ENCODE measurements at places on chromosomes 11 and 22.

GRCh38 chr11:101914341-101914737 is 471 bp upstream of the CEP126 start:
- no peak for DNase-seq

DNA sequence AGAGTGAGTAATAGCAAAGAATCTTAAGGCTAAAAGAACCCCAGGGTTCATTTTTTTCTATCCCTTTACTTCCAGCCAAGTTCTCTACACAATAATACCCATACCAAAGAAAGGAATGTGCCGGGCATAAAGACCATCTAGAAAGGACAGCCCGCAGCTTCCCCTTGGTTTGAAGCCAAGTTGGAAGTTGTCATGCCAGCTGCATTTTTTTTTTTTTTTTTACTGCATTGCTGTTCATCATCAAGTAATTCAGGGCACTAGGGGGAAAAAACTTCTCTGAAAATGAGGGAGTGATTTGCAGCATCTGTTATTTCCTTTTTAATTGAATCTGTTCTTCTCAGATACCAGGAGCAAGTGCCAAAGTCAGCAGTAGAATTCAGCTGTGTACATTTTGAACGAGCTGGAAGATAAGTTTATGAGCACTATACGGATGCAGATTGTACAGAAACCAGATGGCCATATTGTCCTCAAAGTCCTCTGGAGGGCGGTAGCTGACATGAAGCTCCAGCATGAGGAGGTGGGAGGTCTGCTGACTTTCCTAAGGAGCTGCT is 56.4 kb downstream of the UBASH3B start:
- DNase-seq: no peak

DNA sequence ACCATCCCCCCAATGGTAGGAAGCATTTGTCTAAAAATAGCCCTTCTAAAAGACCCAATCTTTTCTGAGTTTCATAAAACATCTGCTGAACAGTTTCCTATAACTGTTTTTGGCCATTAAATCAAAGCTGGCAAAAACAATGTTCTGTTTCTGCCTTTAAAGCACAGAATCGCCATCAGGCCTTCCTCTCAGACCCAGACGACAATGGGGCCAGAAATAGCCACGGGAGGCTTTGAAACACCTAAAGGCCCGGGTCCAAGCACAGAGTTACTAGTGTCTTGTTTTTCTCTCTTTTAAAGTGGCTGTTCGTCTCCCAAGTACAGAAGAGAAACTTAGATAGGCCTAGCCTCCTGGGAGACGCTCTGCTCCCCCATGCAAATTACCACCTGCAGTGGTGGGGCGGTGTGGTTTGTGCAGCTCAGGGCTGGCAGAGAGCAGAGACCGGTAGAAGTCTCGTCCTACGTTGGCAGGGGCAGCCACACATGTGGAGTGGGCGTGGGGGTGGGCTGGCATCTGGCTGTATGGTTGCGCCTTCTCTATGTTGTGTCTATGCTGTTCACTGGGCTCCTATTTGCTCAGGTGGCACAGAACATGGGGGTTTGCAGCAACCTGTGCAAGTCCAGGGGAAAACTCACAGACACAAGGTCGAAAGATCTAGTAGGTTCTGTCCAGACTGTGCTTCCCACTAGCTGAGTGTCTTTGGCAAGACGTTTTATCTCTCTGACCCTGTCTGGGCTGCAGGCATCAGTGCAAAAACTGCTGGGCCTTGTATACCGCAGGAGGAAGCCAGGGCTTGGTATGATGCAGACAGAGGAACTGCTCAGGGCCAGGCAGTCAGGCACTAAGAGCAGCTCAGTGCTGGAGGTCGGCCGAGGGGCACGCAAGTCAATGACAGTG is 23.6 kb upstream of the ETS1 start:
- peak; percentile 47 for DNase-seq

GRCh38 chr11:112085822-112086421 is 634 bp downstream of the TIMM8B start:
- DNase-seq: peak; percentile 33

DNA sequence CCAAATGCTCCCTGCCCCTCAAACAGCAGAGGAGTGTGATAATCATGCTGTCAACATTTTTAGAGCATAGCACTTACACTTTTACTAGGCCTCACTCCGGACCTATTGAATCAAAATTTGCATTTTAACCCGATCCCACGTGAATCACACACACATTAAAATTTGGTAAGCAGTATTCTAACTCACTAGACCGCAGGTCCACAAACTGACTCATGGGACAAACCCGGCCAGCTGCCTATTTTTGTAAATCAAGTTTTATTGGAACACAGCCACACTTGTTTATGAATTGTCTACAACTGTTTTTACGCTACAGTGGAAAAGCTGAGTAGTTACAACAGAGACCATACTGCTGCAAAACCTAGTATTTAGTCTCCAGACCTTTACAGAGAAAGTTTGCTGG is 43.3 kb downstream of the SNX19 start:
- no peak for DNase-seq

- no peak for DNase-seq
Measured at GRCh38 chr11:16013649-16014275, 342.6 kb downstream of the SOX6 start.

- no peak for DNase-seq
Measured at GRCh38 chr11:3230636-3231549, 1.3 kb downstream of the MRGPRE start.

- DNase-seq: no peak
Measured at GRCh38 chr11:8260202-8260966, 3.3 kb downstream of the LMO1 start.

DNA sequence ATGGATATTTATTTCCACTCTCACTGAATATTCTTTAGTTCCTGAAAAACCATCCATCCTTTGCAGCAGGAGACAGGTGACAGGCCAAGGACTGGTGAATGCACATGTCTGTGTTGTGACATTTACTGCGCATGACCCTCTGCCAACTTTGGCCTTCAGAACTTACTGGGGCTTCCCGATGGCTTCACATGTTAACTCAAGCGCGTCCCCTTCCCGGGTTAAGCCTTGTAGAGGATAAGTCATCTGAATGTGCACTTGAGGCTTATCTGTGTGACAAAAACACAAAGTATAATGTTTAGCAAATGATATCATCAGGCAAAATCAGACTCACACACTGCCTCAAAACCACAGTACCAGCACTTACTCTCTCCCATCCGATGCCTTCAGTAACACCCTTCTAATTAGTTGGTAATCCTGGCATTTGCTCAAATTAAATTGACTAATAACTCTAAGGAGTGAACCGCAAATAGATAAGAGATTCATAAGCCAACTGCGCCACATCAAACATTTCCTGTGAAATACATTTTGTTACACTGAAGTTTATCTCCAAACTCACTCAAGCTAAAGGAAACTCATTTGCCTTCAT is 286.4 kb downstream of the CADM1 start:
- no peak for DNase-seq

GRCh38 chr11:128551058-128551457 is 36.3 kb downstream of the ETS1 start:
- DNase-seq: no peak

GRCh38 chr11:66728693-66729385 is at the start of gene SPTBN2:
Gene SPTBN2 (minus strand): TSS chr11:66729216. CDS start chr11:66721240, 7,976 bp downstream.
- DNase-seq: no peak

- no peak for DNase-seq
Measured at GRCh38 chr11:75916882-75917281, 101.9 kb downstream of the UVRAG start.

GRCh38 chr11:134049303-134049702 is 19.6 kb upstream of the JAM3 start:
- no peak for DNase-seq

DNA sequence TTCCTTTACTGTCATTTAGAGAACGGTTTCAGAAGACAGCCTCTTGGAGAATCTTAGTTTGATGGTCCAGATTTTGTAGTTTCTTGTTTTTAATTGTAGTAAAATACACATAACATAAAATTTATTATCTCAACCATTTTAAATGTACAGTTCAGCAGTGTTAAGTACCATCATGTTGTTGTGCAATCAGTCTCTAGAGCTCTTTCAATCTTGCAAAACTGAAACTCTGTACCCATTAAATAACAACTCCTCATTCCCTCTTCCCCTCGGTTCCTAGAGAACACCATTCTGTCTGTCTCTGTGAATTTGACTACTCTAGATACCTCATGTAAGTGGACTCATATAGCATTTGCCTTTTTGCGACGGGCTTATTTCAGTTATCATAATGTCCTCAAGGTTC is 69.8 kb downstream of the GRIK4 start:
- no peak for DNase-seq

All from activated CD4-positive, alpha-beta T cell treated with anti-CD3 and anti-CD28 coated beads, Interleukin-2, amount 50 U/mL, for 4 hours (primary cell).